Mesendoderm (in vitro differentiated cells): ENCODE measurements at places on chromosomes 6 and 20.

DNA sequence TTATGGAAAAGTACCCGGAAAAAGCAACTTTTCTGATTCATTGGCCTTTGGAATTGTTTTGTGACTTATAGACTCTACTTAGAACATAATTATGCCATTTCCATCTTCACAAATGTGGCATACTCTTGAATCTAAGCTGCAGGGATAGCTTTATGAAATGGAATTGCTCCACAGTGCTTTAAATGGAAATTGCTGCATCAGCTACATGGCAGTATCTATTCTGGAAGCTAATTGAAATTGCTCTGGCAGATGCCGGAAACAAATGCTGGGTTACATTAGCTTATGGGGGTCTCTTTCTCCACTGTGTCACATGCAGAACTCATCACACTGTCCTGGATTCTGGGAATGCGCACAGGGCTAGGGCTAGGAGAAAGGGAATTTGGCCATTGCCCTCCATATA lies 108.9 kb downstream of the SAMD5 start:
- DNase-seq, result no peak

DNA sequence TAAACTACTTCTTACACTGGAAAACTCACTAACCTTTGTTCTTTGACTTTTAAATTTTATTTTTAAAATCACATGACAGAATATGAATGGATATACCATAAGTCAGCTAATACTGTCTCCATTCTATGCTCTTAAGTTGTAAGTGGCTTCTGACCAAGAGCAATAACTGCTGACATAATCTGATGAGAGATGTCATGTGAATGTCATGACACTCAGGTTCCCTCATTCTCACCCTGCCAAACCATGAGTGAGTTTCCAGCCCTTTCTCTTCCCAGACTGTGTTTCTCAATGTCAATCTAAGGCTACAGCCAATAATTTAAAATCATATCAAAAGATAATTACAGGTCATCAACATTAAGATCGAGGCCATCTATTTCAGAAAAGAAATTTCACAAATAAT lies 39.7 kb downstream of the KIF16B start:
- DNase-seq, result no peak

GRCh38 chr6:7112741-7113313 lies 5.1 kb downstream of the RREB1 start:
- peak; percentile 64 for DNase-seq

- DNase-seq, result no peak
Measured at GRCh38 chr20:32333988-32334885, 23.9 kb upstream of the ASXL1 start.

GRCh38 chr6:143896126-143896860 lies 32.0 kb downstream of the ZC2HC1B start:
- DNase-seq, result peak; percentile 21

GRCh38 chr20:53292347-53292746 lies 301.3 kb downstream of the ZNF217 start:
- DNase-seq, result no peak

- peak; percentile 14 for DNase-seq
Measured at GRCh38 chr6:56961151-56961550, 6.2 kb downstream of the BEND6 start.

DNA sequence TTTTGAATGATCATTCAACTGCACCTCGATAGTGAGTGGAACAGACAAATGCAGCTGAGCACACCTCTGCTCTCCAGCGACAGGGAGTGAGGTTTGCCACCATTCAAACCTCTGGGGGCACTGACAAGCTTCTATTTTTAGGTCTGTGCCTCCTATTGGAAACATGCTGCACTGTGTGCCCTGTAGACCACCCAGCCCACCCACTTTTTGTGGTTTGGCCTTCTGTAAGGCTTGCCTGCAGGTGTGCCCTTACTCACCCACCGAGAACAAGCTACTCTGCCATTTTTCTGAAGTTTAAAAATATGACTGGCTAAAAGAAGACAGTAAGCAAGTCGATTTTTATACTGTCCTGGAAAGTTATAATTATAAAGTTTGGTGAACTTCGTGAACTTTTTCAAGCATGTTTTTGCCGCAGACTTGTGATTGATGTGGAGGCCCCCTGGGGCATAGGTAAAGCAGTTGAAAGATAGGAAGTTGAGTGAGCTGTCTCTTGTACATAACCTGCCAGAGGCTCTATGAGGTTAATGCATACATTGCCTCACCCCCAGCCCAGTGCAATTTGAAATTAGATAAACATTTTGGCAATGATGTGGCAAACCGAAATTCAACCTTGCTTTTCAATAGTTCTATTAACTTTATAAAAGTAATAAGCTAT lies 53.8 kb downstream of the ADGRG6 start:
- DNase-seq, result no peak

DNA sequence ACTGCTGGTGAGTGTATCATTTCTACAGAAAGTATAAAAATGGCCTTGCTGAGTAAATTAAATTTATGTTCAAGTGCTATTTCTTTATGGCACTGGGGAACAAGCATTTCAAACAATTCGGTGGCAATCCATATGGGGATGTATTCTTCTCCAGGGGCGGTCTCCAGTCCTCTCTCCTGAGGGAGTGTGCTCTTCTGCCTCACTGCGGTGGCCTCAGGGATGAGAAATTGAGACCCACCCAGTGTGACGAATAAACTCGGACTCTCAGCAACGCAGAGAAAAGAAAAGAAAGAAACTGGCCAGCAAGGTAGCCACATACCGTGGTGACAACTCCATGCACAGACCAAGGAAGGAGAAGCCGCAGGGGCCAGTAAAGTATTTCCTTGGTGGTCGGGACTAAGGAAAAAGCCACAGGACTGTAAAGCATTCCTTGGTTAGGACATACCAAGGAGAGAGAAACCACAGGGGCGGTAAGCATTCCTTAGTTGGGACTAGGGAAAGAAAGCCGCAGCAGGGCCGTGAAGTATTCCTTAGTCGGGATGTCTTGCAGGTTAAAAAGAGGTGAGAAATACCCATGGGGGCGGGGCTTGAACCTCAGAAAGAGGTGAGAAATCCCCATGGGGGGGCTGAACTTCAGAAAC lies 13.6 kb upstream of the GOPC start:
- DNase-seq, result peak; percentile 91

- DNase-seq, result peak; percentile 45
Measured at GRCh38 chr6:4124351-4124750, 11.0 kb downstream of the ECI2 start.

DNA sequence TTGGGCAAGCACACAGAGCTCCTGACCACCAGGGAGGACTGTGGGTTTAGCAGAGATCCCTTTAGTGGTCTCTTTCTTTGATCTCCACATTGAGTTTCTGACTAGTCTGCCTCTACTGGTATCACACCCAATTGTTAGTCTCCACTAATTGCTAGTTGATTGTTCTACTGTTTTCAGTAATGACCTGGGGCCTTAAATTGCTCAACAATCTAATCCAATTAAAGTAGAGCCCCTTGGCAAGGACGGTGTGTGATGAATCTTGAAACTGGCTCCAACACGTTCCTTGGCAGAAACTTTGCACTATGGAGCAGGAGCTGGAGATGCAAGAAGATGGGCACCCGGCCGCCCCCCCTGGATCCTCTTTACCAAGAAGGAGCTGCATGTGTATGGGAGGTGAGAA lies 12.3 kb downstream of the FAM50B start:
- DNase-seq, result peak; percentile 60

- DNase-seq, result peak; percentile 66
Measured at GRCh38 chr20:43448748-43449535, 8.8 kb upstream of the SRSF6 start.

GRCh38 chr6:151294561-151295101 lies 54.9 kb downstream of the AKAP12 start:
- no peak for DNase-seq

DNA sequence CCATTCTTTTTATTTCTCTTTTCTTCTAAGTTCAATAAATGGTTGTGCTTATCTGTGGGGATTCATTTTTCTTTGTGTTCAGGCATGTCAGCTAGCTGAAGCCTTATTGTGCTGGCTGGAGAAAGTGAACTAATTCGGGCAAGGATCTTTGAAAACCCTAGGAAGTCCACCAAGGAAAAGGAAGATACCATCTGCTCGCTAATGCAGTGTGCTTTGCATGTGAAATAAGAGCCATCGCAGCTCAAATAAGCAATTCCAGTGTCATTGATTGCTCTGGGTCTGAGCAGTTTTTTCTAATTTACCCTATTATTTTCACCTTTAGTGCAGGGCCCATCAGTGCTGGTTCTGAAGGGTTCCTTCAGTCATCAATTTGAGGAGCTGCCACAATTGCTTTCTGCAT lies 309.4 kb upstream of the SOX4 start:
- no peak for DNase-seq

- no peak for DNase-seq
Measured at GRCh38 chr20:37650661-37651060, 43.2 kb upstream of the CTNNBL1 start.

GRCh38 chr6:46058951-46059350 lies 43.3 kb upstream of the CLIC5 start:
- DNase-seq, result no peak

- DNase-seq, result no peak
Measured at GRCh38 chr6:40972190-40972589, 66.8 kb downstream of the UNC5CL start.

- DNase-seq, result no peak
Measured at GRCh38 chr20:11694467-11694866, 223.2 kb upstream of the BTBD3 start.

DNA sequence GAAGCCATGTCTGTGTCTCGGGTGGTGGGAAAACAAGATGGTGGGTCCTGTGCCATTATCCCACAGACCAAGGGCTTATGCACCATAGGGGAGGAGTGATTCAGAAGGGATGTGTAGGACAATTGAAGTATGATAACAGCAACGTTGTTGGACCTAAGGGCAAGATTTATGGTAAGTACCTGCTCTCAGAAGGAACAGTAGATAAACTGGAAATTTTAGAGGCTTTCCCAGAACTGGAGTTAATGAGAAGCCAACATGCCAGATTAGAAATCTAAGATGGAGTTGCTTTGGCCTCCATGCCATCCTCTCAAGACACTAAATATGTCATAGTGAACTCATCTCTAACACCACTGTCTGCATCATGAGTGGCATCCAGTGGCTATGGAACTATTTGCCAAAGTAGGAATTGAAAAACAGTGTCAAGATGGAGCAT lies 84.7 kb upstream of the MYLIP start:
- DNase-seq, result no peak

GRCh38 chr20:4833074-4833728 lies 111.5 kb downstream of the PRND start:
- no peak for DNase-seq

DNA sequence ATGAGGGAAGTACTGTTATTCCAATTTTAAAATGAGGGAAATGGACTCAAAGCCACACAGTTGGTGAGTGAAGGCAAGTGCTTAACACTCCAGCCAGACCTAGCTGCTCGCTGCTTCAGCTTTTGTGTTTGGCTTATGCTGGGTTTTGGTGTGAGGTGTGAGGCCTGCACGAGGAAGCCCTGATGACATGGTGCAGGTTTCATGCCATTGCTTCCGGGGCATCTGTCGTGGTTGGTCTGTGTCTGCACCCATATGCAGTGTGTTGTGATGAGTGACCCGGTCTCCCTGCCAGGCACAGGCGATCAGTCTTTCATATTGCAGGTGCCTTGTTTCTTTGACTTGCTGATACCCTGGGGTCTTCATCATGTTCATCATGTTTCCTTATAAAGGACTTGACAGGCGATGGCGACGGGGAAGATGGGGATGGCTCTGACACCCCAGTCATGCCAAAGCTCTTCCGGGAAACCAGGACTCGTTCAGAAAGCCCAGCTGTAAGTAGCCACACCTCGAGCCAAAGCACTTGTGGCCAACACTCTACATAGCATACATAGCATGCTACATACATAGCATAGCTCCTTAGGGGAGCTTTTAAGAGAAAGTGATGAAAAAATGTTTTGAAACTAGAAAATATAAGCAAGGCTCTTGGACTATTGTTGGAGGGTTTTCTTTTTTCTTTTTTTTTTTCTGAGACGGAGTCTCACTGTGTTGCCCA lies 22.3 kb downstream of the DNMT3B start:
- no peak for DNase-seq

DNA sequence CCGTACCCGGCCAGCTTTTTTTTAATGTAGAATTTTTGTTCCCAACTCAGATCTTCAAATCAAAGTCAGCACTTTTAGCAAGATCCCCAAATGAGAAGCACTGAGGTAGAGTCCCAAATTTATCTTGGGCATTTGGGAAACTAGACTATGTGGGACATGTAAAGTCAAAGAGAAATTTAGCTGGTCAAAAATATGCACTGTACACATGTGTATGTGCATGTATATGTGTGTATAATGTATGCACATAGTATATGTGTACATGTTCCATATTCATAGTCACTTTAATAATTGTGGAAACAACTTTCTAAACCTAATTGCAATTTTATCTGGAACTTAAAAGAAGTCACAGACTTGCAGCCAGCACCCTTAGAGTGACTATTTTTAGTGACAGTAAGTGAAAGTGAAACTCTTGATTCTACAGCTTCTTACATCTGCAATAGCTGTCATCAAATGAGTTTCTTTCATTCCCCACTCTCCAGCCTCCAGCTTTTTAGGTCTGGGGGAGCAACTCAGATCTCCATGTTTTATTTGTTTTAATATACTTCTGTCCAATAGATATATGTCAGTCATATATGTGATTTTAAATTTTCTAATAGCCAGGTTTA lies 53.6 kb downstream of the CDC40 start:
- no peak for DNase-seq

DNA sequence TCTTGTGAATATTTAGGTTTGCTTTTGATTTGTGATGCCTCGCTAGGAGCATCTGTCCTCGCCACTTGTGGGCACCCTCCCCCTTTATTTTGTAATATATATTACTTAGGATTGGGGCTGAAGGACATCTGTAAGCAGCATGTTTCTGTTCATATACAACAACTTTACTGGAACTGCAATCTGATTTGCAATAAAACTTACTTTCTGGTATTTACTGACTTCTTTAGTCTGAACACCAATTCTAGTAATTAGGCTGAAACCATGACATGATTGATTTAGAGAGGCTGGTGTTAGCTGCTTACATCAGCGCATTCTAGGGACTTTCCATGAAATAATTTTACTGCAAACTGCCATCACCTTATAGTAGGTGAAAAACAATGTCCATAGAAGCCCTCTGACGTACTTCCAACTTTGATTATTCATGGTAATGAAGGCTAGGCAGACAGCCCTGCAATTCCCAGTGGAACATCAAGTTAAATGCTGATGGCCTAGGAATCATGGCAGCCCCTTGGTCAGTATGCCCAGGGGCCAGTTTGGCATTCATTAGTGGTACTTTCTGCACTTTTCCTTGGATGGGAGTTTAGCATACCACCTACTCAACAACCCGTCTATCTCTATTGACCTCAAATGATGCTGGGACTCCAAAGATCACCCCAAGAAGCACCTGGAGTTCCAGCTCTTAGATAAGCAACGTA lies 132.9 kb upstream of the MCHR2 start:
- no peak for DNase-seq

- no peak for DNase-seq
Measured at GRCh38 chr20:44765701-44766347, 20.2 kb downstream of the KCNK15 start.
